Neural progenitor cell (in vitro differentiated cells): ENCODE measurements at places on chromosomes 1 and 21.

DNA sequence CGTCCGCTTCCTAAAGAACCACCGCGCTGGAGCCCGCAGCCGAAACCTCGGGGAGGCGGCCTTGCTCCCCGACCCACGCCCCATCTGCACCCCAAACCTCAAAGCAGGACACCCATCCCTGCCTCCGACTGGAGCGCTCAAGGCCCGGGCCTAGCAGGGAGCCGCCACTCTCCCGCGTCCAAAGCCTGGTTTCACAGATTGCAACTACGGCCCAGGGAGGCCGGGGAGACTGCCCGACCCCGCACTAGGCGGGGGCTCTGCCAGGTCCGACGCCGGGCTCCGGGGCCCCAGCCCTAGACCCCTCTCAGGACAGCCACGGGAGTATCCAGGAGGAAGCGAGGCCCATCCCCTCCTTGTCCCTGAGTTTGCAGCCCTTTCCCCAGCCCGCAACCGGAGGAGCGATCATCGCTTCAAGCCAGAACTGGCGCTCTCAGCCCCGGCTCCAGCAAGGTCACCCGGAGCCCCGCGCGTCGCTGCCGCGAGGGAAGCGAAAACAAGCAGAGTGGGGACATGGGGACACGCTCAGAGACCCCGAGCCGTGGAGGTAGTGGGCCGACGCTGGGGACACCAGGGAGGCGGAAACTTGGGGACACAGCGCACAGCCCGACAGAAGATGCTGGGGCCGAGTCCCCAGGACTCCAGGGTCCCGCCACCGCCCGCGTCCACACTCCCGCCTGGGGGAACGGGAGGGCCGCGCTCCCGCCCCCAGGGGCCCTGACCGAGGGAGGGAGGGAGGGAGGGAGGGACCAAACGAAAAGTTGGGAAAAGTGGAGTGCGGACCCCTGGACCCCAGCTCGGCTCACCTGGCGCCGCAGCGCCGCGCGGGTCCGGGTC, 433 bp downstream of the TMEM200B start:
- peak; percentile 59 for DNase-seq

DNA sequence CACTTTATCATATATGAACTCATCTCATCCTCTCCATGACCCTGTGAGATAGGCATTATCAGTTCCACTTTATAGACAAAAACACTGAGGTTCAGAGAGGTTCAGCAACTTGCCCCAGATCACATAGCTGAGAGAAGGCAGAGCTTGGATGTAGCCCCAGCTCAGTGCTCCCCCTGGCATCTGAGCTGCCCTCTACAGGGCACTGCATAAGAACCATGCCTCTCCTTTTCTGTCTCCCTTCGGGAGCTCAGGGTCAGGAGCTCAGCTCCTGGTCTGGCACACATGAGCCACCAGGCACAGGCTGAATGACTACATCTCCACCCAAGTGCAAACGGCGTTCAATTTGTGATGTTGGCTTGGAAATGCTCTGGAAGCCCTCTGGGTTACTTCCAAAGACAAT, 16.9 kb downstream of the RAB7B start:
- no peak for DNase-seq

- no peak for DNase-seq
These were observed 41.1 kb downstream of the ZNF678 start for GRCh38 chr1:227604446-227604845.

- no peak for DNase-seq
These were observed 1213.7 kb downstream of the KCNT2 start for GRCh38 chr1:195394567-195394966.

- DNase-seq = no peak
These were observed 130.5 kb downstream of the TOMM20 start for GRCh38 chr1:234997896-234998741.

GRCh38 chr1:86436041-86436440, 12.1 kb downstream of the CLCA2 start:
- DNase-seq = no peak

DNA sequence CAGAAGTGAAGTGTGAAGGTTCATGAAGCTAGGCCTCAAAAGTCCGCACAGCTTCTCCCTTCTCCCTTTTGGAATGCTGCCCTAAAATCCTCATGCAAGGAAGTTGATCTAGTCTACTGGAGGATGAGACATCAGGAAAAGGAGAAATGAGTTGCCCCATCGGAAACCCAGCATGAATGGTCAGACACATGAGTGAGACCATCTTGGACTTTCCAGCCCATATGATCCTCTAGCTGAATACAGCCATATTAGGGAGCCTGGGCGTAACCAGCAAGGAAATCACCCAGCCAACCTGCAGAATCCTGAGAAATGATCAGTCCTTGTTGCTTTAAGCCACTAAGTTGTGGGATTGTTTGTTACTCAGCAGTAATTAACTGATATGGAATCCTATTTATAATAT, 12.5 kb downstream of the DBT start:
- DNase-seq = no peak

GRCh38 chr1:210373878-210374599, 45.3 kb downstream of the HHAT start:
- DNase-seq = peak; percentile 88
